GM23248 (cell line): ENCODE measurements at places on chromosomes 12 and 14. TPM values are rescaled to one million over a fixed set of nuclear protein-coding genes. Genes with fewer than 3 reads are reported as not detected.

DNA sequence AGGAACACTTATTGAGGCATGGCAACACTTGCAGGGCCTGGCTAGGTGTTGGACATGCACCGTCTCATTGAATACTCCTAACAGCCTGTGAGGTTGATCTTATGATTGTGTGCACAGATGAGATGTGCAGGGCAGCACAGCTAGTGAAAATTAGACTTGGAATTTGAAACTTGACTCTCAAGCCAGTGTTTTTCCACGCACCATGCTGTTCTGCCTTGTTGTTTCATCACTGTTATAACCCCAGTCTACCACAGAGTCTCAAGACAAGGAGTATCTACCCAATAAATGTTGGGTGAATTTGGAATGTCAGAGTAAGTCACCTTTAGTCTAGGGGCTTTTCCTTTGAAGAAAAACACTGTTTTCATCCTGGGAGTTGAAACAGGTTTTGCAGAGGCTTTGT lies 55.8 kb upstream of the LRIG3 start:
- no peak for DNase-seq

DNA sequence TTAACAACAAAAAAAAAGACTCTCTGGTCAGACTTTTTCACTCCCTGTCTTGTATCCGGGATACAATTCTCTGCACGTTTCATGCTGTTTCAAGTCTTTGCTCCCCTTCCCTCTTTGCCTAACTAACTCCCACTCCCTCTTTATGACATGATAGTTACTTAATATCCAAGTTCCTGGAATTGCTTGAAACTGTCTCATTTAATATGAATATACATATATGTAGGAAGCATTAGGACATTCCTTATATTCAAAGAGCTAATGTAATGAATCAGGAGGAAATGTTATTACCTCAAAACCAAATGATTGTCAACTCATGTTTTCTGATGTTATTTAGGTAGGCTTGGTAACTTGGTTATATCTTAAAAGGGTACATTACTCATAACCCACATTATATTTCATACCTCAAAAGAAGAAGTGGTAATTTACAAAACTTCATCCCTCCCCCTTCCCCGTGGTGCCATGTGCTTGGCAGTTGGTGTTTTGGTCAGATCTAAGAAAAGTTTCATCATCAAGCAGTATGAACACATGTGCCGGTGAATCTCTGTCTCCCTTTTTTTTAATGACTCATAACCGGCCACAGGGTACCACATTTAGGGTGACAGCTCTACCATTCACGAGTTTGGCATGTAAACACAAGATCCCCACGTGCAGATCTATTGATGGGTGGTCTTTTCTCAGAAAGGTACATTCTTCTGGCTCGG lies 56.5 kb downstream of the HCAR2 start:
- peak; percentile 84 for DNase-seq

GRCh38 chr14:69650948-69651369 lies 39.6 kb downstream of the SUSD6 start:
- peak; percentile 28 for DNase-seq

GRCh38 chr12:60112063-60112462 lies 516.2 kb downstream of the SLC16A7 start:
- DNase-seq: no peak

DNA sequence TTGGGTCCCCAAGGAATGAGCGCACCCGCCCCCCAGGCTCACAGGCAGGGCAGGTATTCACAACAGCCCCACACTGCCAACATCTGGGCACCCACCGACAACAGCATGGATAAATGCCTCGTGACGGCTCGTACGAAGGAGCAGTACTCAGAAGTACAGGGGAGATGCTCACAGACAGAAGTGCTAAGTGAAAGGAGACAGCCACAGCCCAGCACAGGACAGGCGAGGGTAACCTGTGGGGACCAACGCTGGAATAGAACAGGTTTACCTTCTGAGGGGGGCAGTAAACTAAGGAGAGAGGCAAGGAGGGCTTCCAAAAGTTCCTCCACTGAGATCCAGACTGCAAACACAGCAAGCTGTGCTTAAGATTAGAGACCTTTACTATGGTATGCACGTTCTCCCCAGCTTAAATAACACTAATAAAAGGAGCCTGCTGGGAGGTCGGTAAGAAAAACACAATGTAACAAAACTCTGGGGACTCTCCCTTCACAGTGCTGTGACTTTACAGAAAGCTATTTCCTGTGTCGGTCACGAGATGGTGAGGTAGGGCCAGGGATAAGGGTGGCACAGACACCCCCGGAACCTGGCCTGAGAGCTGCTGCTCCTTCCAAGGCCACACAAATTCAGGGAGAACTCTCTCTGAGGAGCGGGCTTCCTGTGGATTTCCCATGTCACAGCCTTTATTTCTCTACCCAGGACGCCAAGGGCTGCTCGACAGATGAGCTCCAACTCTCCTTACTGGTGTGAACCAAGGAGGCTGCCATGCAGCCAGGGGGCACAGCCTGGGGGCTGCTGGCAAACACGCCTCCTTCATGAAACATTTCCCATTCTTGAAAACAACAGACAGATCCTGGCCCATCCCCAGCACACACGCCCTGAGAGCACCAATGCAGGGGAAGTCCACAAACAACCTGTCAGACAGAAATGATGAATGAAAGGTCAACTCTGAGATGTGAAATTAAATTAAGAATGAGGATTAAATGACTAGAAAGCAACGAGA lies 26.3 kb downstream of the SLC15A4 start:
- no peak for DNase-seq

Gene KRT82
- not detected in 2 replicates for total RNA-seq

- peak; percentile 6 for DNase-seq
Measured at GRCh38 chr12:26120561-26121274, 4.1 kb downstream of the BHLHE41 start.

- DNase-seq: no peak
Measured at GRCh38 chr14:57897144-57897748, 31.4 kb upstream of the SLC35F4 start.

GRCh38 chr12:106062693-106063092 lies 76.1 kb downstream of the NUAK1 start:
- DNase-seq: no peak

DNA sequence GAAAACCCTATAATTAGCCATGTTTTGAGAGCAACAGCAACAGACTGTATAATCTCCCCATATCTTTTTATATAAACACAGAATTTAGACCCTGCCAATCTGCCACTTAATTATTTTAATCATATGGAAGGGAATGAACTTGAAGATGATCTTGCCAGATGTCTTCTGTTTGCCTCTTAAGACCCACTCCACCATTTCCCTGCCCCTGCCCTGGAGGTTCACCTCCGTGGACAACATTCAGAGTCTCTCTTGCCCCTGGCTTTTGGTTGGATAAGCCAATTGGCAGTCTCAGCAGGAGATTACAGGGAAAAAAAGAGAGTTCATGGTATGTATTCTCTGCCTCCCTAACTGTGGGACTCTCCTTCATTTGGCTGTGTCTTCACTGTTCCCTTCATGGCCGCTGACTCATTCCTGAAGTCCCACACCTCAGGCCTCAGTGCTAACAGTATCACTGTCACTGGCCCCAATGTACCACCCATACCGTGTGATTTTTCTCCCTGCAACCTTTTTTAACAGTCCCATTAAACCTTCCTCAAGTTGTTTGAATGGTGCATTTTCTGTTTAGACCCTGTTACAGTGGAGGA lies 184.8 kb downstream of the PIK3C2G start:
- no peak for DNase-seq

- DNase-seq: no peak
Measured at GRCh38 chr14:79383475-79383874, 827.8 kb downstream of the DIO2 start.

Gene BCL7A
- total RNA-seq: 3.4 and 4.2 TPM in 2 replicates

GRCh38 chr12:1102791-1103450 lies 111.9 kb downstream of the ERC1 start:
- no peak for DNase-seq

GRCh38 chr12:52964556-52965336 lies 15.8 kb downstream of the KRT18 start:
- DNase-seq: no peak

GRCh38 chr12:52807544-52808470 lies 6.1 kb downstream of the KRT4 start:
- DNase-seq: no peak

Gene PKP2
- total RNA-seq: 0.13 and 0.22 TPM in 2 replicates

DNA sequence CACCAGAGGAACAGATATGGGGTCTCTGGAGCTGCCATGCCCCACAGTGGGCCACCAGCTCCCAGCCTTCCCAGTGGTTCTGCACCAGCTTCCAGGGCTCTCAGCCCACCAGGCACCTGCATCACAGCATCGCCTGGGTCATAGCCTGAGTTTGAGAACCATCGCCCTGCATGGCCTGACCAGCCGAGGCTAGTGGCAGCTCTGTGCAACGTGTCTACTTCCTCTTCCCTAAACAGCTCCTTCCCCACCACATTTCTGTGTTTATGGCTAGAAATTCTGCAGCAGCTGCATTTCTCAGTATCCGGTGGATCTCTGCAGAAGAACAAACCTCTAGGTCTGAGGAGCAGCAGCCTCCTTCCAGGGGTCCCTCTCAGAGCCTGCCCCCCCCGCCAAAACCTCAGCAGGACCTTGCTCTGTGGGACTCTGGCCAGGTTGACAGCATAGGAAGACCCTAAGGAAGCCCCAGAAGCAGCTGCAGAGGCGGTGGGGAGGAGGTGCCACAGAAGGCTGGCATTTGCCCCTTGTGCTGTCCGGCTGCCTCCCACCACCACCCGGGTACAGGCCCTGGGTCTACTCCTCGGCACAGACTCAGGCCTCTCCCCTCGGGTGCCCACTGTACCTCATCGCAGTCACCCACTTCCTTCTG lies 47.7 kb downstream of the PSMA6 start:
- no peak for DNase-seq

Gene SOX5
- not detected in 2 replicates for total RNA-seq

GRCh38 chr12:22121224-22121623 lies 75.2 kb downstream of the CMAS start:
- DNase-seq: no peak

Gene LUM
- 556 and 573 TPM in 2 replicates for total RNA-seq

GRCh38 chr12:46267825-46268582 lies 839 bp downstream of the SLC38A1 start:
- peak; percentile 71 for DNase-seq

DNA sequence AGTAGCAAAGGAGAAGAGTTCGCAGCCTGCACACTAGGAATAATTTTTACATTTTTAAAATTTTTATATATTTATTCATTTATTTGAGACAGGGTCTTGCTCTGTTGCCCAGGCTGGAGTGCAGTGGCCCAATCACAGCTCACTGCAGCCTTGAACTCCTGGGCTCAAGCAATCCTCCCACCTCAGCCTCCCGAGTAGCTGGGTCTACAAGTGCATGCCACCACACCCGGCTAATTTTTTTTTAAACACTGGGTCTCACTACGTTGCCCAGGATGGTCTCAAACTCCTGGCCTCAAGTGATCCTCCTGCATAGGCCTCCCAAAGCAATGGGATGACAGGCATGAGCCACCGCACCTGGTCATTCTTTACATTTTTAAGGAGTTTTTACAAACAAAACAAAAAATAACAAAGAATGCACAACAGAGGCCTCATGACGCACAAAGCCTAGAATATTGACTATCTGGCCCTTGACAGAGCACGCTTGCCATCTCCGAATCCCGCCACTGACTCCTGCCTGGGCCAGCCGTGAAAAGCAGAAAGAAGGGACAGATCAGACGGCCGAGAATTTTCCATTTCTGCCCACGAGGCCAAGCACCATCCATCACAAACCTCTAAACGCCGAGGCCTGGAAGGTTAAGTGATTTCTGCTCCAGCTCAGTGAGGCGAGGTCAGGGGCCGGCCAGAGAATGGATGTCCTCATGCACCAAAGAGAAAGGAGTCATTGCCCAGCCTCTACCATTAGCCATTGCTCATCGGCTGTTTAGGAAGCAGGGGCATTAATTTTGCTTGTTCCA lies 120.0 kb downstream of the SCARB1 start:
- no peak for DNase-seq

Gene GPR33
- total RNA-seq: not detected in 2 replicates

Gene HOXC10
- total RNA-seq: not detected in 2 replicates

DNA sequence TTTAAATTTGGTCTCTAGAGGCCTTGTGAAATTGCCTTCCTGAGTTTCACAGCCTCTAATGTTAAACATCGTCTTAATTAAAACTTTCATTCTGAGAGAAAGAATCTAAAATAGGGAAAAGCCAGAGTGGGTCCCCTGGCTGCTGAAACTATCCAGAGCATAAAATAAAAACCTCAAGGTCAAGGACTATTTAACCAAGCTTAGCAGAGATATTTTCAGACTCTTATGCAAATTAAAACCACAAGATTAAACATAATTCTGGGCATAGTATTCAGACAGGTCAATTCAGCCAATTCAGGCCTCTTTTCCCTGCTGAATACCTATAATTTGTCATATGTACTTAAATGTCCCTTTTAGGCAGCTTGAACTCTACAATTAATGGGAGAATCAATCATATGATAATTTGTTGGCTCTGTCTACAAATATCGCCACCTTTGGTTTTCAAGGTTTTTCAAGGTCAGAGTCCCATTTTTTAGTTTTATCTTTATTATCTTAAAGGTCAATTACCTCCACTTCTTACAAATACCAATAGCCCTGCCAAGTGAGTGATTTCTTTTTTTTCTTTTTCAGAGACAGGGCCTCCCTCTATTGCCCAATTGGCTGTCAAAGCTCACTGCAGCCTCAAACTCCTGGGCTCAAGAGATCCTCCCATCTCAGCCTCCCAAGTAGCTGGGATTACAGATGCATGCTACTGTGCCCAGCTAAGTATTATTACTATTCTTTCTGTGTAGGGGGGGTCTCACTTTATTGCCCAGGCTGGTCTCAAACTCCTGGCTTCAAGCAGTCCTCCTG lies 257.1 kb downstream of the PHLDA1 start:
- DNase-seq: no peak

Gene SPX
- 0.63 and 1.2 TPM in 2 replicates for total RNA-seq

Gene VRTN
- total RNA-seq: not detected in 2 replicates

Gene KRT80
- total RNA-seq: 0.38 and 0.65 TPM in 2 replicates

GRCh38 chr14:100851946-100852620 lies 26.2 kb downstream of the MEG3 start:
- DNase-seq: peak; percentile 23

Gene RPGRIP1
- not detected in 2 replicates for total RNA-seq

DNA sequence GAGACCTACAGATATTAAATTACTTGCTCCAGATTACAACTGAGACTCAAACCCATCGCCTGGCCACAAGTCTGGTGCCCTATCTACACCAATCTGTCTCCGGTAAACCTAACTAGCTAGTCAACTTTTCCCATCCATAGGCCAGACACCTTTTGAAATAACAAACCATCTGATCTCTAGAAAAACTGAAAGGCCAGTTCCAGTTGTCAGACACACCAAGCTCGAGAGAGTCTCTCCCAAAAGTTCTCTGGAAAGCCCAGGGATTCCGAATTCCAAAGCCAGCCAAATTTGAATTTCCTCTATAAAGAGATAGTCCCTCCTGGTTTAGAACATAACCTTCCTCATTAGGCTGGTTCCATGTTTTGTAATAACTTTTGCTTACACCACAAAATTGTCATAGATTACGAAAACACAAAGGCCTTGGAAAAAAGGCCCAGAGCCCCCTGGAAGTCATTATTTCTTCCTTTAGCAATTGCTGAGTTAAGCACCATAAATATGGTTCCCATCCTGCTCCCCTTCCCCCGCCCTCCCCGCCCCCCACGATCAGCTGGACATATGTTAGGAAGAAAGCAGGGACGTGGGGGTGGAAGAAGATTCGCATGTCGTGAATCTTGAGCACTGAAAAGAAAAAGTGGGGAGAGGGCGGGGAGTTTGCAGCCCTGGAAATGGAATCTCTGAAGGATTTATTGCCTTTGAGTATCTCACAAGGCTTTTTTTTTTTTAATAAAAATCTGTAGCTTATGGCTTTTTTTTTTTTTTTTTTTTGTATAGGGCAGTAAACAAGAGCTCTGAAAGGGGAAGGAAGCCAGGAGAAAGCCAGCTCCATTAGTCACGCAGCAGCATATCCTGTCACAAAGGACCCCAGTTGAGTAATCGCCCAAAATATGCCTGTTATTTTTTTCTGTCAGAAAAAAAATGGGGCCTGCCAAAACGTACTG lies 110.4 kb downstream of the ZFP36L1 start:
- DNase-seq: peak; percentile 96

- DNase-seq: no peak
Measured at GRCh38 chr12:65961190-65962035, 137.1 kb downstream of the HMGA2 start.
